Heart left ventricle (tissue), 16 donors: ENCODE measurements at places on chromosomes 13 and 19. TPM values are rescaled to one million over a fixed set of nuclear protein-coding genes. Genes with fewer than 3 reads are reported as not detected.

Gene SIGLEC12
- 0.27 TPM for total RNA-seq

Gene PNMA8A
- total RNA-seq, result 9.3 TPM

Gene SGCG
- total RNA-seq, result 104 TPM

Gene C19orf18
- 2.3 TPM for total RNA-seq

Gene PDE4A
- total RNA-seq, result 19.6 TPM

Gene PRSS57
- not detected for total RNA-seq

DNA sequence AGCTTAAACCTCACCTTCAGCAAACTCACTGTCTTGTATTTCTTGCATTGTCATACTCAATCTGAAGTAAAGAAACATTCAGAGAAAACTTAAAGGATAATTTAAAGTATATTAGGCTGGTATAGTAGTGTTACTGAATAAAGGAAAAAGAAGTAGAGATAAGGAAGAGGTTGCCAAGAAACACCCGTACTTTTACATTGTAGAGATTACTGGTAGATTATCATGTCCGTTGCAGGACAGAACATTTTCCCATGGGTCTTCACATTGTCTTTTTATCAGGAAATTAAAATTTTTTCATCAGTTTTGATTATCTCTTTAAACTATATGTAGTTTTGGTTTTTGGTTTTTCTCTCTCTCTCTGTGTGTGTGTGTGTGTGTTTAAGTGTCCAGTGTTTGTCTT is 19.9 kb upstream of the GPR183 start:
- DNase-seq, result no peak

- no peak for DNase-seq
Measured at GRCh38 chr19:12703046-12703445, 6.6 kb upstream of the FBXW9 start.

- DNase-seq, result no peak
Measured at GRCh38 chr13:48843630-48844380, 131.9 kb upstream of the FNDC3A start.

- no peak for DNase-seq
Measured at GRCh38 chr13:111559612-111560403, 239.4 kb downstream of the TEX29 start.

DNA sequence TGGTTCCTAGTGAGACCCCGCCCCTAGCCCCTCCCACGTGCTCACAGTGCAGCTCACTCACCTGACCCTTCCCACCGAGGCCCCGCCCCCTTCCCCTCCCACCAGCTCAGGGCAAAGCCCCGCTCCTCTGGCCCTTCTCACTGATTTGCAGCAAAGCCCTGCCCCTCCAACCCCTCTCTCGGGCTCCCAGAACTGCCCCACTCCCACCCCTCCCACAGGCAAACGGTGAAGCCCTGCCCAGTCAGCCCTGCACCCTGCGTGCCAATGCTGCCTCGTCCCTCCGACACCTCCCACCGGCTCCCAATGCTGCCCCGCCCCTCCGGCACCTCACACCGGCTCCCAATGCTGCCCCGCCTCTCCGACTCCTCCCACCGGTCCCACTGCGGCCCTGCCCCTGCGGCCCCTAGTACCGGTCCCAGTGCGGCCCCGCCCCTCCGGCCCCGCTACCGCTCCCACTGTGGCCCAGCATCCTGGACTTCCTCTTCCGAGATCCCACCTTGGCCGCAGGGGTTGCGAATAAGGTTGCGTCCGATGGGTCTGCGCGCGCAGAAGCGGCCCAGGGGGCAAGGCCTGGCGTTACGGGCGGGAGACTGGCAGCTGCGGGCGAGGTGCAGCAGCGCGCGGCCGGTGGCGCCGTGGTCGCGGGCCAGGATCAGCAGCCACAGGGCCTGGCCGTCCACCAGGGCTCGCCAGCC is 834 bp downstream of the FBXO27 start:
- peak; percentile 91 for DNase-seq

DNA sequence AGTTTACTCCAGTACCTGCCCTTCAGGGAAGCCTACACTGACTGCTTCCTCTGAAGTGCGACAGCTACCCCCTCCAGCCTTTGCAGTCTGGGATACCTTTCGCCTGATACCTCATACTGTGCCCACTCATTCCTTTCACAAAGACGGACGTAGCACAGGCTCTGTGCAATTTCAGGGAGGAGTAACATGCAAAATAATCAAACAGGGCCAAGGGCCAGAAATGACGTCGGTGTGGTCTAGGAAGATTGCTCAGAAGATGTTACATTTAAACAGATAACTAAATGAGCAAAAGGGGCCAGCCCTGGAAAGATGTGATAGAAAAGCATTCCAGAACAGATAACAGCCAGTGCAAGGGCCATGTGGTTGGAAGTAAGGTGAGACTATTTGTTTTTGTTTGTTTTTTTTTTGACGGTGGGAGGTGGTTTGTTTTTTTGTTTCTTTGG is 6.6 kb upstream of the DDX39A start:
- no peak for DNase-seq

GRCh38 chr19:46661735-46662592 is 982 bp upstream of the DACT3 start:
- peak; percentile 86 for DNase-seq

DNA sequence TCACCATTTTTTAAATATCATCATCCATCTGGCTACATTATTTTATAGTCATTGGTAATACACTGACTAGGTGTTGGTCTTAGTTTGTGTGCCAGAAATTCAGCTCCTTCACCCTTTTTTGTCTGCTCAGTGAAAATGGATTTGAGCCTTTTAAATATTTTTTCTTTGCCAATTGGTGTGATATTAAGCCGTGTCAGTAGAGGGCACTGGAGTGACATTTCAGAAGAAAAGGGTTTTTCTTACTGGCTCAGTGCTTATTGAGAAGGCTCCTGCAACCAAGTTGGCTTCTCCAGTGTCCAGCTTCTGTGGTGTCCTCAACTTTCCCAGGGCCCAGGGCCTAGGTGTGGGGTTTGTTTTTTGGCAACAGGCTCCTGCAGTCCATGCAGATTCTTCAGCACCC is 546.6 kb downstream of the DACH1 start:
- no peak for DNase-seq

GRCh38 chr13:24727731-24728601 is 36.0 kb upstream of the RNF17 start:
- peak; percentile 44 for DNase-seq

- DNase-seq, result no peak
Measured at GRCh38 chr19:27865927-27866777, 1346.8 kb downstream of the UQCRFS1 start.

DNA sequence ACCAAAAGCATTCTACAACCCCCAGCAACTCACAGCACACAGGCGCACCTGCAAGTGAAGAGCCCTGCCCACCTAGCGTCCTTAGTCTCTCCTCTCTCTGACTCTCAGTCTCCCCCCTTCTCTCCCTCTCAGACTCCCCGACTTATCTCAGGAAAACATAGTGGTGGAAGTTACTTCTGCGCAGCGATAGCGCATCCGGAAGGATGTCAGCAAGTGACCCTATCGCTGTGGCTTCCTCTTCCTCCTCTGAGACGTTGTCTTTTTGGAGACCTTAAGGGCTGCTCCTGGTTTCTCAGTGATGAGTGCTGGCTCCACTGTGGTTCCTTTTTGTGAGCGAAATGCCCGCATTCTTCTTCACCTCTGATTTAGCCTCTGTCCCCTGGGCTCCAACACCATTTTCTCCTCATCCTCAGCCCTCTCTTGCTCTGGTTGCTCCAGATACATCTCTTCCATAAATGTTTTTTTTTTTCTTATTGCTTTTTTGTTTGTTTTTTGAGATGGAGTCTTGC is 1.4 kb upstream of the YIF1B start:
- no peak for DNase-seq

GRCh38 chr13:33968520-33969507 is 150.9 kb downstream of the RFC3 start:
- DNase-seq, result no peak

DNA sequence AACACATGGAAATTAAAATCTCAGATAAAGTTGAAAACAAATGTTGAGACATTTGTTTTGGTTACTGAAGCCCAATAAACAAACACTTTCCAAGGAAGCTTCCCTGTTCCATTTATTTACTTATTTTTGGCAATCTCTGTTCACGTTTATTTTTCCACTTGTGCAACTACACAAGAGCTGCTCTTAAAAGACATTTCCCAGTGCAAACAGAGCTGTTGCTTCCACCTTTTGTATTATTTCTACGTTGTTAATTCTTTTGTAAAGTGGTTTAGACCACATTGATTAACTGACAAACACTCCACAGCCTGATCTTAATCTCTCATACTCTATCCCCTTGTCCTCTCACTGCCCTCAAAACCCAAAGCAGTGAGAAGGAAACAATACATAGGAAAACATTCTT is 757.6 kb downstream of the LIG4 start:
- no peak for DNase-seq
